Left forelimb (tissue), 1 donor: ENCODE measurements at places on chromosomes 13 and 19.

GRCh38 chr13:114102131-114102520 lies 30.3 kb downstream of the RASA3 start:
- DNase-seq, result no peak

- DNase-seq, result no peak
These were observed 812.8 kb upstream of the SLC10A2 start for GRCh38 chr13:103878891-103879605.

DNA sequence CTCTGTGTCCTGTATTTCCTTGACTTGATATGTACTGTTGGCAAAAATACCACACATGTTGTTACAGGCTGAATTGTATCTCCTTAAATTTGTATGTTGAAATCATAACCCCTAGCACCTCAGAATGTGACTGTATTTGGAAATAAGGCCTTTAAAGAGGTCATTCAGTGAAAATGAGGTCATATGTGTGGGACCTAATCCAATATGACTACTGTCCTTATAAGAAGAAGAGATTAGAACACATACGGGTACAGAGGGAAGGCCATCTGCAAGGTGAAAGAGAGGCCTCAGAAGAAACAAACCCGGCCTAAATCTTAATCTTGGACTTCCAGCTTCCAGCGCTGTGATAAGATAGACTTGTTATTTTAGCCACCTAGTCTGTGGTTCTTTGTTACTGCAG lies 202.5 kb downstream of the NUFIP1 start:
- DNase-seq, result no peak

GRCh38 chr19:24065865-24066604 lies 21.0 kb upstream of the ZNF254 start:
- DNase-seq, result no peak

DNA sequence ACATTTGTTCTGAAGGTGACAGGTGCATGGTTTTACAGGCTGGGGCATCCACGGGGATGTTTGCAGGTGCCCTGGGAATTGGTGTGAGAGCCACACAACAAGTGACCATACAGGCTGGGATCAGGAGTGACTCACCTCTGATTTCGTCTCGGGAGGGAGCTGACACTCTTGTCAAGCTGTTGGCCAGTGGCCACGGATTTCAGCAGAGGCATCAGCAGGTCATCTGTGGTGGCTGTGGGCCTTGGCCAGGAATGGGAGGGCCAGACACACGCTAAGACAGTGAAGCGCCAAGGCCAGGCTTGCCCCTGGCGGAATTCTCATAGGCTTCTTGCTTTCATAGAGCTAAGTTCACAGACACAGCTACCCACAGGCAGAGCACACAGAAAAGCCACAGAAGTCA lies 108.6 kb downstream of the HSPH1 start:
- no peak for DNase-seq

DNA sequence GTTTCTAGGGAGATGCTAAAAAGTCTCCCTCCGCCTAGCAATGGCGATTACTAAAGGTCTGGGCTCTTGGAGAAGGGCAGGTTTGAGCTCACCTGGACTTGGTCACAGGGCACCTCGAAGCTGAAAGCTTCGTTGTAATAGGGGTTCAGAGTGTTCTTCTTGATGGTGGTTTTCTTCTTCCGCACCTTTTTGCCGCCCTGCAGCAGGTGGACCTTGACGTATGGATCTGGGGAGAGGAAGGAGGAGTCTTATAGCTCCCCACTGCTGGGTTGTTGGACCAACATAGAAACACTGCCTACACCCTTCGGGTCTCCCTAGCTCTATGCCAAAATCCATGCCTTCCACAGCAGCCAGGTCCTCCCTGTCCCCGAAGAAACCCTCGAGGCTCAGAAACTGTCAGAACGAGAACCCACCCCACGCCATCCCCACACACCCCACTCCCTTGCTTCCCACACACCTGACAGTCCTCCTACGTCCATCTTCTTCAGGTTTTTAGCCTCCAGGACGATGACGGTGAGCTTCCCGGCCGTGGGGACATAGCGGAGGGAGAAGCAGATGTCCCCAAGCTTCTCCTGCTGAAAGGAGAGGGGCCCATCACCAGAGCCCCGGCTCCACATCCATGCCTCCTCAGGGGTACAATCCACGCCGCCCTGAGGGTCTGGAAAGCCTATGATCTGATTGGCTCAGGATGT lies 5.5 kb downstream of the SYT5 start:
- no peak for DNase-seq

DNA sequence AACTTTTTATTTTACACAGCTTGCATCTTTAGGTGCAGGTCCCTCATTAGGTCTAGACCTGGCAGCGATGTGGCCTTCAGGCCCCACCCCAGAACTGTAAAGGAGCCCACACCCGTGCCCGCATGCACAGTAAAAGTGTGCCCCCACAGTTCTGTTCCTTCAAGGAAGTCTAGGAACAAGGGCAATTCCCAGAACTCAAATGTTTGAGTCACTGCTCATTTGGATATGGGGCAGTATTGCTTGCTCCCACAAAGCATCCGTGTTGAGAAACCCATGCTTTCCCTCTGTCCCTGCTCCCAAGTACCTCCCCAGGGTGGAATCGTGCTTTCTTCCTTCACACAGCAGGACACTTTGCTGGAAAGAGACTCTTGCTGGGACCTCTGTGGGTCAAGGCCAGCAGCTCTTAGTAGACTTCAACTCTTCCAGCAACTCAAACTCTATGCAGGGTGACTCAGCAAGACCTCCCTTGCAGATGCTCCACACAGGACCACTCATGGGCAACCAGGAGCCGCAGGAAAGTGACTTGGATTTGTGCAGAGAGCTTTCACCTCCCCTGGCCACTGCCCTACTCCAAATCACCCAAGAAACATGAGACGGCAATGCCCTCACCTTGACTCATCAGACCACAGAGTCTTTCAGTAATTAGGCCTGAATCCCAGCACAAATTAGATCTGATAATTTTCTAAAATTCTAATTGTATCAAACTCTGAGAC lies 12.3 kb downstream of the SLC7A1 start:
- DNase-seq, result no peak

- DNase-seq, result no peak
These were observed 5.6 kb downstream of the GFY start for GRCh38 chr19:49430678-49431329.

DNA sequence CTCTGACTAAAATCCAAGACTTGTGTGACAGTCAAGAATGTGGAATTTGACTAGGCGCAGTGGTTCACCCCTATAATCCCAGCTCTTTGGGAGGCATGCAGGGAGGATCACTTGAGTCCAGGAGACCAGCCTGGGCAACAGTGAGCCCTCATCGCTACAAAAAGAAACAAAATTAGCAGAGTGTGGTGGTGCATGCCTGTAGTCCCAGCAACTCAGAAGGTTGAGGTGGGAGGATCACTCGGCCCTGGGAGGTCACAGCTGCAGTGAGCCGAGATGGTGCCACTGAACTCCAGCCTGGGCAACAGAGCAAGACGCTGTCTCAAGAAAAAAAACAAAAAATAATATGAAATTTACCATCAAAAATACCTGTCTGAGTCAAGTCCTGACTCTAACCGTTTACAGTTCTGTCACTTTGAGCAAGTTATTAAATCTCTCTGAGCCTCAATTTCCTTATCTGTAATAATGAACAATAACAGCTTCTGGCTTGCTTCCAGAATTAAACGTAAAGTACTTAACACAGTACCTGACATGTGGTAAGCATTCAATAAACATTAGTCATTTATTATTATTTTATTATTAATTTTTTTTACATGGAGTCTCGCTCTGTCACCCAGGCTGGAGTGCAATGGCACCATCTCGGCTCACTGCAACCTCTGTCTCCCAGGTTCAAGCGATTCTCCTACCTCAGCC lies 204.6 kb upstream of the TSC22D1 start:
- DNase-seq, result no peak

GRCh38 chr13:94854688-94855087 lies 142.3 kb upstream of the SOX21 start:
- DNase-seq, result no peak

- no peak for DNase-seq
These were observed 15.7 kb upstream of the TEX29 start for GRCh38 chr13:111304603-111305289.
